ENCODE measurements at places on chromosomes 2 and 18.

DNA sequence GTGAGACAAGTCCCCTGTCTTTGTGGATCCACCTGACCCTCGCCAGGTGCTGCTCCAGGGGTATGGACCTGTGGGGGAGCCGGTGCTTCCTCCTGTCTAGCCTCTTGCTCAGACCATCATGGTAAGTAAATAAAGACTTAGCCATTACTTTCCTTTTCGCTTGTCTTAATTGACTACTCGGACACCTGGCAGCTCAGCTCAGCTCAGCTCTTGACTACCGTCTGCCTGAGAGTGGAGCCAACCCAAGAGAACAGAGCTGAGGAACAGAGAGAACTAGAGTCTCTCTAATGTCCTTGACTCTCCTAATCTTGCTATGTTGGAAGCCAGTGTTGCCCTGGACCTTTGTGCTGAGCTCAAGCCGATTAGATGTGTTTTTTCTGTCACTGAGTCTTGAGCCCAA is 170.3 kb upstream of the CXCR4 start:
- DNase-seq = no peak

- no peak for DNase-seq
These were observed 22.7 kb upstream of the HPCAL1 start for GRCh38 chr2:10279946-10280463.

- DNase-seq = no peak
These were observed 51.1 kb downstream of the PLEKHM3 start for GRCh38 chr2:207974216-207974605.

GRCh38 chr2:208415255-208415654 is 8.7 kb downstream of the PTH2R start:
- no peak for DNase-seq

DNA sequence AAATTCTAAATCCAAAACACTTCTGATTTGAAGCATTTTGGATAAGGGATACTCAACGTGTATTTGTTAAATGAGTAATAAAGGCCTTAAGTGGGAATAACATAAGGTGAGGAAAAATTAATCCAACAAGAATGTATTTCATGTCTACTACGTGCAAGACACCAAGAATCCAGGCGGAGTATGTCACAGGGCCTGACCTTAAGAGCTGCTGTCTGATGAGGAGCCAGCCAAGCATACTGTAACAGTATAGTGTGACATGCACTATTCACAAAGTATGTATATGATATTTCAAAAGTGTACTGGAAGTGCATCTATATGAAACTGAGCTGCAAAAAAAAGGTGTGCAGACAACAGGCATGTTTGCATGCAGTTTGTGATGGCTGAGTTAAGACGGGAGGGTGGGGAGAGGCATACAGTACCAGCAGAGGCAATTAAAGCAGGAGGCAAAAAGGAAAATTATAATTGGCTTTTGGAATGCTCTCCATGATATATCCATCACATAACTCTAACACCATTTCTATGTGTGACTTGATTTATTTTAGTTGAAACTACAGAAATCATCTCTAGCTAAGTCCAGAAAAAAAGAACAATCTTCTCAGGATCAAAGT is 18.2 kb downstream of the IWS1 start:
- DNase-seq = no peak

GRCh38 chr2:212686285-212686895 is 147.8 kb upstream of the ERBB4 start:
- DNase-seq = peak; percentile 26
